Bronchial epithelial cell (primary cell): ENCODE measurements at places on chromosomes 6 and 20. TPM values are rescaled to one million over a fixed set of nuclear protein-coding genes. Genes with fewer than 3 reads are reported as not detected.

GRCh38 chr20:40525351-40525750 is 163.7 kb downstream of the MAFB start:
- no peak for DNase-seq

DNA sequence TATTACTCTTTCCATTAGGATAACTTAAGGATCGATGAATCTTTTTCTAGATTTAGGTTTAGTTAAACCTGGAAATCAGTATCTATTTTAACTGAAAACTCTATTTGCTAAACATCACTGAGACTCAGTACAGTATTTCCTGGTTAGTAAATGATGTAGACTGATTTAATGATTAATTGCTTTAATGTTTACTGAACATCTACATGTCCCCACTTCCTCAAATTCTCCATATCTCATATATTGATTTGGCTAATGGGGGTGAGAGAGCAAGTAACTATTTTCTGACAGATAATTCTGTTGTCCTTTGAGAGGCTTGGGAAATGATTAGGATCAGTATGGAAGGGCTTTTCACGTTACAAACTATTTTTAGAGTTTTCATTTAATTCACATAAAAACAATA is 10.3 kb downstream of the MKKS start:
- DNase-seq, result no peak

MOXD1 gene
- 0.13 and 1.6 TPM in 2 replicates for total RNA-seq

DNA sequence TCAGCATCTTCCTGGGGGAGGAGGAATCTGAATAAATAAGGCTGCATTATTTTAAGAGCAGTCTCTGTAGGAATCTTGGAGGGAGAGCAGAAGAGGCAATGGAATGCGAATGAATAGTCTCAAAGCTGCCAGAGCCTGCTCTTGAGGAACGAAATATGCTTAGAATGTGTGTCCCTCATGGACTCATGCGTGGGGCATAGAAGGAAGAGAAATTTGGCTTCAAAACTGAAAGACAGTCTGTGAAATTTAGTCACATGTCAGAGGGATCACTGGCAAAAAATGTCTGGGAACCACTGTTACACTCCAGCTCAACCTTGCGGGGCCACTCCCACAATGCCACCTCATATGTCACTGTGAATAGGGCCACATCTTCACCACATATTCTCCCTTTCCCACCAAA is 95.5 kb downstream of the GJA10 start:
- no peak for DNase-seq

PRPH2 gene
- under 0.01 TPM in 1 of 2 replicates, not detected in the other for total RNA-seq

CLDN20 gene
- total RNA-seq, result not detected in 2 replicates

NRSN1 gene
- not detected in 2 replicates for total RNA-seq

- DNase-seq, result no peak
Observed at GRCh38 chr20:54356801-54357200, 118.6 kb upstream of the DOK5 start.

DNA sequence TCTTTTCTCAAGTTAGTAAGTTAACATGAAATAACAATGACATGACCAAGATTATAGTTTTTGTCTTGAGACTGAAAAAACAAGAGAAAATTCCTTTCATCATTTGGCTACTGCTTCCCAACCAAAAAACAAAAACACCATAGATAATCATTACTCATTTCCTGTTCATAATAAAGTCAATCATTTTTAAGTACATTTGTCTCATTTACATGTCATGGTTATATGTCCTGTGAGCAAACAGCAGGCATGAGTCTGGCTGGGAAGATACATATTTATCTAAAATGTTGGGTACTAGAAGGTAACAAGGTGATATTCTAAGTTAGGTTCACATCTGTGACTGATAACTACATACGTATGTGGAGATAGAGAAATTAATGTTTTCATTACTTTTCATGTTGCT is 180.5 kb downstream of the ISM1 start:
- peak; percentile 34 for DNase-seq

- peak; percentile 36 for DNase-seq
Observed at GRCh38 chr20:58117944-58118343, 110.5 kb downstream of the ANKRD60 start.

DNA sequence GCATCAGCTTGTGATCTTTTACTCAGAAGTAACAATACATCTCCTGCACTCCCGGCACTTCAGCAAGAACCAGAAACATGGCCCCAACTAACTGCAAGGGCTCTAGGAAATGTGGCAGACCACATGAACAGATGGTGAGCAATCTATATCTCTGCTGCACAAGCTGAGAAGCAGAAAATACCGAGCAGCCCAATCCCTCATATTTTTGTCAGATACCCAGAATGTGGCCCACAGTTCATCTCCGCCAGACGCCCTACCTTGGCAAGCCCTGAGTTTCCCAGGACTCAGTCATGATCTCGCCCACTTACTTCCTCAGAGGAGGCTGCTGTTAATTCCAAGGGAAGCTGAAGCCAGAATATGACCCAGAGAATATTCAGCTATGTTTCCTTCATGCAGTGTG is 63.1 kb upstream of the PHACTR1 start:
- no peak for DNase-seq

DNA sequence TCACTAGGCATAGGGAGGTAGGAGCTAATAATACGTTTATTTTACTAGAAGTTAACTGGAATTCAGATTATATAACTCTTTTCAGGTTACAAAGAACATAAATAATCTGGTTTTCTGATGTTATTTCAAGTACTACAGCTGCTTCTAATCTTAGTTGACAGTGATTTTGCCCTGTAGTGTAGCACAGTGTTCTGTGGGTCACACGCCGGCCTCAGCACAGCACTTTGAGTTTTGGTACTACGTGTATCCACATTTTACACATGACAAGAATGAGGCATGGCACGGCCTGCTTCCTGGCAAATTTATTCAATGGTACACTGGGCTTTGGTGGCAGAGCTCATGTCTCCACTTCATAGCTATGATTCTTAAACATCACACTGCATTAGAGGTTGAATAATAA is 1.1 kb downstream of the HFE start:
- peak; percentile 7 for DNase-seq

MACROD2 gene
- total RNA-seq, result 1.6 and 1.7 TPM in 2 replicates

ADAM33 gene
- total RNA-seq, result under 0.01 and 0.53 TPM in 2 replicates

- peak; percentile 38 for DNase-seq
Observed at GRCh38 chr6:16496210-16496609, 257.8 kb downstream of the GMPR start.

FOXF2 gene
- under 0.01 TPM in 1 of 2 replicates, not detected in the other for total RNA-seq
